ENCODE measurements at places on chromosomes 16 and 17.

DNA sequence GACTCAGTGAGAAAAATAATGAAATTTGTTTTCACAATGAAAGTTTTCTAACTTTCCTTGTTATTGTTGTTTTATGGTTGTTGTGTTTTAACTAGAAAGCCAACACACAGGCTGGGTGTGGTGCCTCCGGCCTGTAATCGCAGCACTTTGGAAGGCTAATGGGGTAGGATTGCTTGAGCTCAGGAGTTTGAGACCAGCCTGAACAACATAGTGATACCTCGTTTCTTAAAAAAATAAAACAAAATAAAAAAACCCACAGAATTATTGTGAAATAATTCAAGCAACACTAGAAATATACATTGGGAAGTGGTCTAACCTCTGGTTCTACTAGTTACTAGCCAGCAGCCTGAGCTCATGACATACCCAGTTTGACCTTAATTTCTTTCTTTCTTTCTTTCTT is 630 bp downstream of the MILR1 start:
- no peak for DNase-seq

- DNase-seq, result no peak
Observed at GRCh38 chr17:77942112-77942988, 16.2 kb upstream of the TNRC6C start.

DNA sequence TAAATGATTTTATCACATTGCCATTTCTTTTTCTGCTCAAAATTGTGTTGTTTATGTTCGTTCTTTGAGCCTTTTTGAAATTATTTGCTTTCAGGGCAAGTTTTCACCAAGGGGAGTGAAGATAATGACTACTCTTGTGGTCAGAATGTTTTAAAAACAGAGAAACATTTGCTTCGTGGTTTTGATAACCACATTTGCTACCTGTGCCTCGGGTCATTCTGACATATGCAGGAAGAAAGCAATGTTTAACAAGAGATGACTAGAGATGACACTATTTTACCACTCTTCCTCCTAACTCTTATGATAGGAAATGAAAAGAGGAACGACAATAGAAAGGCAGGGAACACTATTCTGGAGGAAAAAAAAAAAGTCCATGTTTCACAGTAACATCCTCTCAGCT is 1496.5 kb upstream of the GOT2 start:
- no peak for DNase-seq

DNA sequence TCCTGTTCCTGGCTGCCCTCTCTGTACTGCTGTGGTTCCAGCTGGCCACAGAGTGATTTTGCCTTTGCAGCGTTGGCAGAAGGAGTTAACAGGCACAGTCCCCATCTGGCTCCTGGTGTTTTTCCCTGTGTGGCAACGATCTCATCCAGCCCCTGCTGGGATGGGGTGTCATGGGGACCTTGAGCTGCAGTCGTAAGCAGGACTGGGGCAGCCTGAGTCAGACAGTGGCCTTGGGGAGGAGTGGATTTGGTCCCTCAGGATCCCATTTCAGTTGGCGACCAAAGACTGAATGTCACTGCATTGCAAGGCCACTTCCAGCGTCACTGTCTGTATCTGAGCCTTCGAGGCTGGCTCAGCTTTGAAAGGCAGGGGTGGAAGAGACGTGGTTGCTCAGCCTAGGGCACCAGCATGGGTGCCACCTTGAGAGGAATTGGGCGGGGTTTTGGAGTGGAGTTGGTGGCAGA is 11.9 kb downstream of the TMEM94 start:
- DNase-seq, result no peak

DNA sequence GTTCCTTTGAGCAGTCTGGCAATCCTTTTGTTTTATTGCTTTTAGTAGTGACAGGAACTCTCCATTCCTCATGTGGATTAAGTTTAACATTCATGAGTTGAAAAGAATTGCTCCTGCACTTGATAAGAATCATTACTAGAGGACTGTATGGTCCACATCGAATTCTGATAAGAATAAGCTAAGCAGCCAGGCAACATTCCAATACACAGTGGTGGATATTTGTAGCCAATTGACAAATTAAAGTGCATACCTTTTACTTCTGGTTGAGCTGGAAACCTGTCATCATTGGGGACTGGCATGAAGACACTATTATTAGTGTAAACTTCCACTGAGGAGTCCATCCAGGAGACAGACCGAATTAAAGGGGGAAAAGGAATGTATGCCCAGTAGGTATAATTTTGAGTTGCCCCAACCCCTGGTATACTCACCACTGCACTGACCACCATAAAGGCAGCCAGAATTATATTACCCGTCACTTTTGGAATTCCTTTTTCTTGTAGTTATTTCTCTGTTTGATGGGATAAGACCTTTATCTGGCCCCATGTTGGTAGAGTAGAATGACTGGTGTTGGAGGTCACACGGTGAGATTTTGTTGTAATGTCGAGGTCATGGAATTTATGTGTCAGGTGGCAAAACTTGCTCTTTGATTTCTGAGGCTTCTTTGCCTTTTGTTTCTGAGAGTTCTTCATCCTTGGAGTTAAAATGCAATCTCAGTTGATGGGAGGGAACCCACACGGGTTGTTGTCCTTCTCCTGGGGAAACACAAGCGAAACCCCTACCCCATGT is 72.1 kb upstream of the ARL4D start:
- no peak for DNase-seq

GRCh38 chr17:6041246-6041645 is 28.9 kb upstream of the WSCD1 start:
- DNase-seq, result no peak
